ENCODE measurements at places on chromosomes 4 and X.

DNA sequence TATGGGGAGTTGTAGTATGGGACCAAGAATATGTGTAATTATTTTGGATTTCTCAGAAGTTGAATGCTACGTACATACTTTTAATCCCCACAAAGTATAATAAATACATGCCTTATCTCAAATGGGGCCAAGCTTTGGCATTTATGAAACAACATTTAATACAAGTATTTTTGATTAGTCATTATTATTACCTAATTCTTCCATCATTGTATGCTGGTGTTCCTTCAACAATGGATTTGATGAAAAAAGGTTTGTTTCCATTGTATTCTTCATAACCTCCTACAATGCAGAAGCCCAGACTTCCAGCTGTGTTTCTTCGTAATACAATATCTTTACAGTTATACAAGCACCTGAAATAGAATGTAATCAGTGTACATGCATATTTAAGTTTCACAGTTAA, 83.8 kb downstream of the FIP1L1 start:
- DNase-seq = no peak

DNA sequence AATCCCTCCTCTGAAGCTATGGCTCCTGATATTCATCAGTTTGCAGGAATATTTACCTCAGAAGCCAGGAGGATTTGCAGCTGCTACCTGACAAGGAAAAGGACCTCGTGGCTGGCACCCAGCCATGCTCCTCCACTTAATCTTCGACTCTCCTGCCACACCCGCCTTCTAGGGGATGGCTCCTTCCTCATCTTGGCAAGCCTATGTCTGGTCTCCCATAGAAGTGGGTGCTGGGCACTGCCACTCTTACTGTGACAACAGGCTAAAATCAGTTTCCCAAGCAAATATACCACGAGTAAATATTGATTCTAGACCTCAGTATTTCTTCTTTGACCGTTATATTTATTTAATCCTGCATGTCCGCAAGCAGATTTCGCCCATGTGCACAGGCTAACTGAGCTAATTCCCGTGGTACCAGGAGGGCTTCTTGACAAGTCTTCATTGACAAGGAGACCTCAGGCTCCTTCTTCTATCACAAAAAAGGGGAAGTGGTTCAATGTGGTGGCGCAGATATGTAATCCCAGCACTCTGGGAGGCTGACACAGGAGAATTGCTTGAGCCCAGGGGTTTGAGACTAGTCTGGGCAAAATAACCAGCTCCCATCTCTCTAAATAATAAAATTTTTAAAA, 52.6 kb upstream of the DCTD start:
- no peak for DNase-seq

- no peak for DNase-seq
Observed at GRCh38 chr4:73599182-73599581, 21.1 kb downstream of the RASSF6 start.

DNA sequence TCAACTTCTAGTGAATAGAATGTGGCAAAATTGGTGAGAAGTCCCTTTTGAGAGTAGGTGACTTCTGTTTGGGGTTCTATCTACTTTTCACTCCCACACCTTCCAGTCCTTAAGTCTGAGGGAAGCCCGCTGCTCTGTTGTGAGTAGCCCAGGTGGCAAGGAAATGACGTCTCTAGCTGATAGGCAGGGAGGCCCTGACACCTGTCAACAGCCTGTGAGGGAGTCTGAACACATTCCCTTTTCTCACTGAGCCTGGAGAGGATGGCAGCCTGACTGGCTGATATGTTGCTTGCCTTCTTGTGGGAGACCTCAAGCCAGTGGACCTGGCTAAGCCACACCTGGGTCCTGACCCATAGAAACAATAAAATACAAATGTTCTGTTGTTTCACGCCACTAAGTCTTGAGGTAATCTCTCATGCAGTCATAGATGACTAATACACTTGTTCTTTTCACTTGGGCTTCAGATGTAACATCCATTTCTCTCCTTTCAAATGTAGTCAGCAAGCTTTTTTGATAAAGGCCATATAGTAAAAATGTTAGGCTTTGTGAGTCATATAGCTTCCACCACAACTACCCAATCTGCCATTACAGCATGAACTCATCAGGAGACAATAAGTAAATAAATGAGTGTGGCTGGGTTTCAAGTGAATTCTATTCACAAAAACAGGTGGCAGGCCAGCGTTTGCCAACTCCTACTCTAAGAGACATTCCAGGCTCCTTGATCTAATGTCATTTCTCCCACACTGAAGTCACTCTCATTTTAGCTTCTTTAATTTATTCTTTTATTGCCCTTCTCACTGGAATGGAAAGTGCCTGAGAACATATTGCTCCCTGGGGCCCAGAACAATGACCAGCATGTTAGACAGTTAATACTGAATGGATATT, 265.1 kb upstream of the MAD2L1 start:
- DNase-seq = no peak

- peak; percentile 89 for DNase-seq
Observed at GRCh38 chrX:73943693-73944562, 360.1 kb upstream of the ZCCHC13 start.

DNA sequence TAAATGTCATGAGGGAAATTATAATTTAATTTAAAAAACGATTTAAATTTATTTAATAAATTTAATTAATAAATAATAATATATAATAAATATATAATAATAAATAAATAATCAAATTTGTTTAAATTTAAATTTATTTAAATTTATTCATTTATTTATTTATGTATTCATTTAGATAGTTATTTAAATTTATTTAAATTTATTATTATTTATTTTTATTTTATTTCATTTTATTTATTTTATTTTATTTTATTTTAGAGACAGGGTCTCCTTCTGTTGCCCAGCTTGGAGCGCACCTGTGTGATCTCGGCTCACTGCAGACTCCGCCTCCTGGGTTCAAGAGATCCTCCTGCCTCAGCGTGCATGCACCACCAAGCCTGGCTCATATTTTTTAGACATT, 18.4 kb upstream of the PPP2R3B start:
- no peak for DNase-seq

- DNase-seq = no peak
Observed at GRCh38 chr4:175109933-175110332, 191.8 kb downstream of the ADAM29 start.

DNA sequence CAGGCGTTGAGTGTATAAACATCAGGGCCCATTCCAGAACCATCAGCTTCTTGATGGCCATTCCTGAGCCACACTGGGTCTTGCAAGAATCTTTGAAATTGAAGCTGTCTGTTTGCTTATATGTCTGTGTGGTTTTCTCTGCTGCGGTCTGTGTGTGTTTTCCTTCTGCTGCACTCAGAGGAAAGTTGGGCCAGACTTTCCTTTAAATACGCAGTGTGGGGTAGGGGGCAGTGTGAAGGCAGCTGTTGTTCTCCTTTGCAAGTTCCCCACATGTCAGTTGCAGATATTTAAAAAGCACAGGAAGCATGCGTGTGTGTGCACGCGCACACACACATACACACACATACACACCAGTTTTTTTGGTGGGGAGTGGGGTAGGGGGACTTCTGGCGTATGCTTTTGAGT, 32.1 kb downstream of the CCKAR start:
- peak; percentile 38 for DNase-seq

DNA sequence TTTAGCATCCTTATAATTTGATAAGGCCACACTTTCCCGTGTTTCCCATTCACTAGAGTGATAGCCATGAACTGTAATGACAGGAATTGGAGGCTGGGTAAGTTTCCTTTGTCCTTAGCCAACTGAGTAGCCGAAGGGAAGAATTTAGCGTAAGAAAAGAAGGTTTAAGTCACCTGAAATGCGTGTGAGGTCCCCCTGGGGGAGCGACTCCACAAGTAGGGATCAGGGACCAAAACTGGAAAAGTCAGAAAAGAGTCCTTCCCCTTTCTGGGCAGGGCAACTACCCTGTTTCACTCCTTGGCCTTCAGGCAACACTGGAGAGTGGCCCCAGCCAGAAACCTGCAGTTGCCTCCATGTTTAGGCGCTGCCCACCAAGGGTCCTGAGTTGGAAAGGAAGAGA, 81.6 kb upstream of the MED14 start:
- DNase-seq = no peak

- DNase-seq = no peak
Observed at GRCh38 chrX:124212622-124213021, 119.8 kb upstream of the TEX13D start.

- no peak for DNase-seq
Observed at GRCh38 chrX:30414144-30414543, 105.0 kb upstream of the NR0B1 start.

DNA sequence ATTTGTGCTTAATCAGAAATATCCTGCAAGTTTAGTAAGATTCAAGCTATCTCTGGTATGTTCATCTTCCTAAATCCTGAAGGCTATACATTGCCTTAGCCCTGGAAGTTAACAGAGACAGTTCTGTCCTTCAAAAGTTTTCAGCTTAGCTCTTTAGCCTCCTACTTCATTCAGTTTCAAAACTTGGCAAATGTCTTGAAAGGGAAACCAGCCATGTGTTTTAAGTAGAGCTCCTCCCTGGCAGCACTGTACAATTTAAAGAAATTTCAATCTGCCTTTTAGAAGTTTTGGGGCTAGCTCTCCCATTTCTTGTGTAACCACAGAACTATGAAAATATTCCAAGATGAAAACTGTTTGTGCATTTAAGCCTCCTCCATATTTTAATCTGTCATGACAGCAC, 47.0 kb downstream of the FANCB start:
- no peak for DNase-seq

DNA sequence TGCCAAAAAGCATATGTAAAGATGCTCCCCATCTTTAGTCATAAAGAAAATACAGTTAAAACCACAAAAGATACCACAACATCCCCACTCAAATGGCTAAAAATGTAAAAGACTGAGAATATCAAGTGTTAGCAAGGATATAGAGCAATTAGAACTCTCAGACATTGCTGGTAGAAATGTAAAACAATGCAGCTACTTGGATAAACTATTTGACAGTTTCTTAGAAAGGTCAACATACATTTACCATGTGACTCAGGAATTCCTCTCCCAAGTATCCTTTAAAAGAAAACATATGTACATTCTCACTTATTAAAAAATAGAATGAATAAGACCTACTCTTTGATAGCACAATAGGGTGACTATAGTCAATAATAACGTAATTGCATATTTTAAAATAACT, 173.7 kb downstream of the HNRNPD start:
- no peak for DNase-seq
